Islet precursor cell (in vitro differentiated cells): ENCODE measurements at places on chromosomes 6 and 20.

DNA sequence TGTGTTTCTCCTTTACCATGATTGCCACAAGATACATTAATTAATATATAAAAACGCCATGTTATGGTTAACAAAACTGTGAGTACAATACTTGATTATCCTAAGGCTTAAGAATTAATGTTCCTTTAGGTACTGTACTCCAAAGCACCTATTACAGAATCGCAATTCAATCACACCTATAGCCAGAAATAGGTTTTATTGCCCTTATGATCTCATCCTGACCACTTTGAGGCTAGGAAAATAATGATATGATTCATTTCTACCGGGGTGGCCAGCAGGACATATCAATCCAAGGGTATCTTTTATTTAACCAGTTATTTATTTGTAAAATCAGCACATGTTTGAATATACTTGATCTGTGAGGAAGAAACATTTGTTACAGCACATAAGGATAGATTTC lies 396.6 kb upstream of the GJE1 start:
- DNase-seq, result no peak

DNA sequence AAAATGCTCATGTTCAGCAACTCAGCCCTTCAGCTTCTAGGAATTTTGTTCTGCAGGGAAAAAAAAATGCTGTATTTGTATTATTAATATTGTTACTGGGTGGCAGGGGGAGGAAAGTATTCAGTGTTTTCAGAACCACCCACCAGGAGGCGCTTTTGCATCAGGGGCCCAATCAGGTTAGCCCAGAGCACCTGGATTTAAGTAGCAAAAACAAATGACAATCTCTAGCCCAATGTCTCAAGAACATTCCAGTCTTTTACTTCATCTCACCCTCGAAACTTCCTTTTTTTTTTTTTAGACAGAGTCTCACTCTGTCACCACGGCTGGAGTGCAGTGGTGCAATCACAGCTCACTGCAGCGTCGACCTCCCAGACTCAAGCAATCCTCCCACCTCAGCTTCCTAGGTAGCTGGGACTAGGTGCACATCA lies 635 bp upstream of the C20orf203 start:
- no peak for DNase-seq

DNA sequence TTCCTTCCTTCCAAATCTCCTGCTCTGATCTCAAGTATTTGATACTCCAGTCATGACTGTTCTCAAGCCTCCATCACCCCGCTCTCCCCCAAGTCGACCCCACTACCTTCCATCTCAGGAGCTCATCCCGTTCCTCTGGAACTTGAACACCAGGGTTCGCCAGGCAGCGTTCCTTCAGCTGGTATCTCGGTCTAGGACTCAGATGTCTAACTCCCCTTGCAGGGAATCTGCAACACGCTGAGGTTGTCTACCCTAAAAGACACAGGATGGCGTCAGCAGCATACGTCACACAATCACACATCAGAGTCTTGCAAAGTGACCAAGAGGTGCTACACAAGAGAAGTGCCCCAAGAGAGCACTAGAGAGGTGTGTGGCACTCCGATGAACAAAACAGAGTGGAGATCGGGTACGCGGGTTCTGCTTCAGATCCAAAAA lies 706 bp downstream of the ZNF184 start:
- peak; percentile 77 for DNase-seq

DNA sequence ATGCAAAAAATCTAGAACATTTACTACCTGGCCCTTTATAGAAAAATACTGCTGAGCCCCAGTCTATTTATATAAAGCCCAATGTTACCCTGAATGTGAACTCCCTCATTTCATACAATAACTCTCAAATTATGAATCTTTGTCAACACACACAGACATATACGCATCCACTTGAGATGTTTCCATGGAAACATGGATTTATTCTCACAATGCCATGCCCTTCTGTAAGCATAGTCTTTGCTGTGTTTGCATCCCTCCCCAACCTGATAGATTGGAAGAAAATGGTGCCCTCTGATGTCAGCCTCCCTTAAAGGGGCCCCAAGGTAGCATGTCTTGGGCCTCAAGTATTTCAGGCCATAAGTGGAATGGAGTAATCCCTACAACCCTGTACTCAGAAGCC lies 573.1 kb downstream of the KIF16B start:
- no peak for DNase-seq

- no peak for DNase-seq
These were observed 66.4 kb downstream of the PKHD1 start for GRCh38 chr6:52020945-52021570.

DNA sequence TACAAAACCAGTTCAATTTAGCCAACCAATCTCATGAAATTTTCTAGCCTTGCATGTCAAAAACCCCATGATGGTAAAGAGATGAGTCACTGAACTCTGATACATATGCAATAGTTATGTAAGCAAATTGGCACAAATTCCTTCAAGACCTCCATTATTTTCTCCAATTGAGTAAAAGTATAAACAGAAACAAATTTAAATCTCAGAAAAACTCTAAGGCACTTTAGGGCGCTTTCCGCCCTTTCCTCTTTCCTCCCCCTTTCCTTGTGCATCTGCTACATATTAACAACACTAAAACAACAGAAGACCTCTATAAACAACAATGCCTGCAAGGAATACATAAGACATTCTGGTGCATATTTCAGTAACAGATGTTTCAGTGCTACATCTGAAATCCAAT lies 48.5 kb downstream of the KIF13A start:
- DNase-seq, result no peak

DNA sequence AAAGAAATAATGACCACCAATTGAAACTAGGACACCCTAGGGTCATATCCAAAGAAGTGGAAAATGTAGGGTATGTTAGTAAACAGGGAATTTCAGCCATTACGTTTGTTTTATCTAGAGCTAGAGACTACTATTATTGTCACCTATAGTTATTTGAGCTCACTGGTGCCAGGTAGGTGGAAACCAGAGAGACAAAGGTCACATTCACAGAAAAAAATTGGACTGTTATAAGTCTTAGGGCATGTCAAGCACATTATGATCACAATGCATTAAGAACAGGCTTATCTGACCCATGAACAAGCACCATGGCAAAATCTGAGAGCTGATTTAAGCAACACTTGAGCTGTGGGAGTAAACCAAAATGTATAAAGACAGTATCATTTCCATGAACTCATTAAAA lies 530.1 kb upstream of the CITED2 start:
- DNase-seq, result no peak

- DNase-seq, result no peak
These were observed 92.1 kb downstream of the ID4 start for GRCh38 chr6:19929312-19929711.

DNA sequence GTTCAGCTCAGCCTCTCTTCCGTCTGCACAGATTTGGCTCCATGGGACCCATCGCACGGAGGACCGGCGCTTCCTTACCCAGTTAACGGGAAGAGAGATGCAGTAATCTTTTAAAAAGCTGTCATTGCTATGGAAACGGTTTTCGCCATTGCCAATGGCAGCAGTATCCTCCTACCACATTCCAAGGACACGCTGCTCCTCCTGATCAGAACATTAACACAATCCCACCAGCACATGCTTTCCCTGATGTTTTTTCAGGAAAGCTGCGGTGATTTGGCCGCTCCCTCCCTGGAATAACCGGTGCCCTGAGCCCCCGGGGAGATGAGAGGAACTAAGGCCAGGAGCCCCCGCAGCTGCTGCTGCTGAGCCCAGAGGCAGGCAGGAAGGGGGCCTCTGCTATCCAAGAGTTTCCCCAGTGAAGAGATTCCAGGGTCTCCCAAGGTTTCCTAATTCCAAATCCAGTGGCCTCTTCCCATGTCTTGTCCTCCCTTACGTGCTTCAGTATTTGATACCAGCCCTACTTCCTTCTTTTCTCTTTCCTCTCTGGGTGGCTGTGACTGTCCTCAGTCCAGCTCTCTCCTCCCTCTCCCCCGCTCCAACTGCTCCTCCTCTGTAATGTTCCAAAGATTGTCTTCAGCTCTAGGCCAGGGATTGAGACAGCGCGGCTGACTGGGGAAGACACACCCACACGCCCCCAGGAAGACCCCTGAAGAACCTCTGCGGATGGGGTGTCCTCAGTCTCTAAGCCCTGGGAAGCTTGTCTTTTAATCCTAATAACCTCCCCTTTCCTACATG lies 2.6 kb downstream of the BNIP5 start:
- no peak for DNase-seq

GRCh38 chr6:157094038-157094437 lies 229.3 kb downstream of the TMEM242 start:
- DNase-seq, result no peak

DNA sequence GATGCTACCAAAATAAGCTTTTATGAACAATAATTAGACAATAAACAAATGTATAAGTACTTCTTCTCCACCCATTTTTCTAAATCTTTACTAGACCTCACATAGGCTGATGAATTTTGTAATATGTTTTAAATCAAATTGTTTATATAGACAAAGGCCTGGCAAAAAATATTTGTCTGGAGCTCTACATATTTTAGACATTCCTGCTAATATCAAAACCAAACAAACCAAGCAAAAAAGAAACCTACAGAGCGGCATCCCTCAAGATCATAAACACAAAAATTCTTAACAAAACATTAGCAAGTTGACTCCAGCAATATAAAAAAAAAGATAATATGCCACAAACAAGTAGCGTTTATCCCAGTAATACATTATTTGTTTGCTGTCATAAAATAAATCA lies 87.2 kb downstream of the ADAT2 start:
- no peak for DNase-seq

DNA sequence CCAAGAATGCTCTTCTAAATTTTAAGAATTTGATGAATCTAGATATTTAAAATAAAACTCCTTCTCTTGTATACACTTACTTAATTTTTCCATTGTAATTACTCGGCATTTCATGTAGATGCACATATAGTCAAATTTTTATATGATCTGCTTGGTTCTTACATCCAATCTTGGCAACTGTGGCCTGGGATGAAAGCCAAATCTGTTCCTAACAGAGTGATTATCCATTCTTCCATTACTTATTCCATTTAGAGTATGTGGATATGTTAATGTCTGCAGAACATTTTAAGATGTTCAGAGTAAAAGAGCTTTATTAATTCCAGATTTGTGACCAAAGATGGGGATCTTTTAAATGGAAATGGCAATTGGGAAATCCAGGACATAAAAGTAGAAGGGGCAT lies 144.1 kb upstream of the PDE7B start:
- no peak for DNase-seq

GRCh38 chr6:155315516-155315871 lies 1.2 kb upstream of the TFB1M start:
- DNase-seq, result no peak

DNA sequence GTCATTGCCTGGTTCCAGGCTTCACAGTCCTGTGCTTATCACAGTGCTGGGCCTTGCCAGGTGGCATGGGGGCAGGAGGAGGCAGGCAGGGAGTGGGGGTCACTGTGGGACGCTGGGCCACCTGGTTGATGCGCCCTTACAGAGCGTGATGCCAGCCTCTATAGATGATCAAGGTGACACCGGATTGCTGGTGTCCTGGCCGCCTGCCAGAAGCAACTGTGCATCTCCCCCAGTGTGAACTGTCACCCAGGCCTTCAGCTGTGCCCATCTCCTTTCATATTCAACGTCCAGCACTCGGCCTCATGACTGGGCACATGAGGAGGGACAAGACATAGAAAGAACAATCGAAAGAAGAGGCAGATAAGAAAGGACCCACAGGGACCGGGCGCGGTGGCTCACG lies 318.9 kb downstream of the TAF4 start:
- DNase-seq, result no peak

- no peak for DNase-seq
These were observed 146.1 kb upstream of the LRFN2 start for GRCh38 chr6:40733290-40733689.

DNA sequence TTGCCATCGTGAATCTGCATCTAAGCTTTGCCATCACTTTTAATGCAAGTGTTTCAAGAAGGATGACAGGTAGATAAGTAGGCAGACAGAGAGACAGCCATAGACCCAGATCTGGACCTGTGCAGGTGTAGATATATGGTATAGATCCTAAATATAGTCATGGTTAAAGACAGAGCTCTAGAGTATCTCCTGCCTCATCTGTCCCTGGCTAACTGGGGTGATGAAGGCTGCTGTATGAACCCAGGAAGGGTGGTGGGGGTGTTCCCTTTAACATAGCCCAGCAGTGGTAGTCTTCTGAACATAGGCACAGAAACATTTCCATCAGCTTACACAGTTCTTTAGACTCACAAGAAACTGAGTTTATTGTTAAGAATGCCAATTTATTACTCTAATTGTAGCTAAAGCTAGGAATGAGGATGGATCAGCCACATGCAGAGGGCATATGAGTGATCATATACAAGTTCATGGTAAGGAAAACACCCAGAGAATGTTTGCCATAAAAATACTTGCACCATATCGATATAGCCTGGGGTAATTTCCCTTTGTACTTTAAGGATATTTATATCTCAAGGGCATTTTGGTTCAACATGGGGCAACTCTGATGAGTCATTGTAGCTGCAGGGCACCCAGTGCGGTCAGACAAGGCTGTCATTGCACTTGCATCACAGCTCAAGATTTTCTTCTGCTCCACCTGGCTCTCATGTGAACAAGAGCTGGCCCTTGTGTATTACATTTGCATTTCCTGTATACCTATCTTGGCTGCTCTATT lies 587.2 kb downstream of the EPM2A start:
- DNase-seq, result peak; percentile 86

DNA sequence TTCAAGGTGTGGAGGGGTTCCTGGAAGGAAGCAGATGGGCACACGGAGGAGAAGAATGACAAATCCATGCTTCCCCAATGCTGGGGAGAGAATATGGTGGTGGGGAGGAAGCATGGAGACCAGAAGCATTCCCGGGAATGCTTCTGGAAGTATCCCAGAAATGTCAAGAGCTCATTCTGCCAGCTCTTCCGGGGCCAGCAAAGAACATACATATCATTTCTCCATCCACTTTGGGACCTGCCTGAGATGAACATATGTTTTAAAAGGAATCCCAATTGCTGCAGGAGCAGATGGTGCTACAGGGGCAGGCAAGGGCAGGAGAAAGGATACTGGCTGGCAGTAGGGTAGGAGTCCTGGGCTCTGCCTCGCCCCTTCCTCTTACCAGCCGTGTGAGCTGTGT lies 37.9 kb upstream of the CCDC167 start:
- DNase-seq, result no peak

GRCh38 chr6:68082086-68082485 lies 553.0 kb upstream of the ADGRB3 start:
- DNase-seq, result no peak

DNA sequence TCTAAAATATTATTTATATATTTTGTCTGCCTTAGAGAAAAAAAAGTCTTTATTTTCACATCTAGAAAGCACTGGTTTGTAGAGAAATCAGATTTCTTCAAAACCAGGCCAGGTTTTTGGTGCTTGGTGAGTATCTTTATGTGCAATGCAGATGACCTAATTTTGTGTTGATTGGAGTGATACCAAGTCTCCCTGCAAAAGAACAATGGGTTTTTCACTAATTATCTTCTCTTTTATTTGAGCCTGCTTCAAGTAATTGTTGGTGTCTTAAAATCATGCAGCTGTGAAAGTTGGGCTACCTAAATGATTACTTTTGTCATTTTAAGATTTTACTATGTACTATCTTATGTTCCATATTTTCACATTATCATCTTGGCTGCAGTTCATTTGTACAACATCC lies 874.7 kb downstream of the TFAP2A start:
- DNase-seq, result no peak
